Activated T-helper 1 cell treated with anti-CD3 and anti-CD28 coated beads, Interleukin-12 subunit alpha, Interleukin-12 subunit beta, Interleukin-2, Interleukin-4 antibody, amounts not matched to agents 30 ng/mL and 10 ng/mL and 1 ng/mL, durations not matched to agents 14 hours and 24 hours and 36 hours (primary cell): ENCODE measurements at places on chromosomes 3 and 15. TPM values are rescaled to one million over a fixed set of nuclear protein-coding genes. Genes with fewer than 3 reads are reported as not detected.

DNA sequence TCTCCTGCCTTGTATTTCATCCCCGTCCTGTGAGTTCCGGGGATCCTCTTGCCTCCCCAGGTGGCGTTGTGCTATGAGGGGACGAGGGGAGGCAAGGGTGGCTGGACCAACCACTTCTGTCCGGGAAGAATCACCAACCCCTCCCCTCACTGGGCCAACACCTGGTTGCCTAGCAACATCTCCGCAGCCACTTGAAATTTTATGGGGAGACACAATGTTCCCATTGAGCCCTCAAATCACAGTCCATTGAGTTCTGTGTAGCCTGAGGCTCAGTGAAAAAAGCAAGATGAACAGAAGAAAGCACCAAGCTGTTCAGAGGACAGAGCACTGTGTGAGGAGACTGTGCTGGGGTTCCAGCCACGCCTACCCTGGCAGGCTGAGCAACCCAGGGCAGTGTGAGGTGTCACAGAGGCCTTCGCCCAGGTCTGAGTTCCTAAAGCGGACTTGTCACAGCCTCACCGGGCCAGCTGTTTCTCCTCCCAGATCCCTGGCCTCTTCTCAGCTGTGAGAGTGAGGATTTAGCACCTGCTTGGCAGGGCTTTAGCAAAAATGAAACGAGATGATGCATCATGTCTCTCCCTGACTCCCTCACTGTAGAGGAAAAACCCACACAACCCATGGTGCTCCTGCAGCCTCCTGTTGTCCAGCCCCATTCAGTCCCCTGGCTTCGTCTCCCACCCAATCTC is 76.8 kb downstream of the ATP2B2 start:
- DNase-seq = no peak

DNA sequence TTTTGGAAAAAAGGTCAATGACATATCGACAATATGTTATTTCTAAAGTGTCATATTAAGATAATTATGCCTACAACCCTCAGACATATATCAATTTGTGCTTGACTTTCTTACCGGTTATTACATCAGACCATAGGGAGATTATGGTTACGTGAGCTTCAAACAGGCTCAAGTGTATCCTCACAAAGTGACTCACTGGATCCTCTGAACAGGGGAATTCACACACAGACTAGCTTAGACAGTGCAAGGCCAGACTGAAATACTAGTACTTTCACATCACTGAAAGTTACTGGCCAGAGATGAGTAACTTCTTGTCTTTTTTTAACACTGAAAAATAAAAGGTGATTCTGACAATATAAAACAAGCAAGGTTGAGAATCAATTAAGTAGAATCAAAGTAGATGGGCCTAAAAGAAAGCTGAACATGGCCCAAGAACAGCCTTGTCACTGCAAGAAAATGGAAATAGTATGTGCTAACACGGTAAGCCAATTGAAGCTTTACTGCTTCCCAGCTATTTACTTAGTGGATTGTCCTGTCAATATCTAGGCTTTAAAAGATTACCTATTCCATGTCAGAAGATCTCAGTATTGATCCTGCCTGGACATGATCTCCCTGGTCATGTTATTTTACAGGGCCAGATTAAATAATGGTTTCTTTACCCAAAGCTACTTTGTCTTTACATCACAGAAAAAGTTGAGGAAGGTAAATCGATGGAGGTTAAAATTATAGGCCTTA is 848.6 kb downstream of the ROBO1 start:
- no peak for DNase-seq

GRCh38 chr3:39712413-39713048 is 96.9 kb upstream of the MYRIP start:
- DNase-seq = no peak

DNA sequence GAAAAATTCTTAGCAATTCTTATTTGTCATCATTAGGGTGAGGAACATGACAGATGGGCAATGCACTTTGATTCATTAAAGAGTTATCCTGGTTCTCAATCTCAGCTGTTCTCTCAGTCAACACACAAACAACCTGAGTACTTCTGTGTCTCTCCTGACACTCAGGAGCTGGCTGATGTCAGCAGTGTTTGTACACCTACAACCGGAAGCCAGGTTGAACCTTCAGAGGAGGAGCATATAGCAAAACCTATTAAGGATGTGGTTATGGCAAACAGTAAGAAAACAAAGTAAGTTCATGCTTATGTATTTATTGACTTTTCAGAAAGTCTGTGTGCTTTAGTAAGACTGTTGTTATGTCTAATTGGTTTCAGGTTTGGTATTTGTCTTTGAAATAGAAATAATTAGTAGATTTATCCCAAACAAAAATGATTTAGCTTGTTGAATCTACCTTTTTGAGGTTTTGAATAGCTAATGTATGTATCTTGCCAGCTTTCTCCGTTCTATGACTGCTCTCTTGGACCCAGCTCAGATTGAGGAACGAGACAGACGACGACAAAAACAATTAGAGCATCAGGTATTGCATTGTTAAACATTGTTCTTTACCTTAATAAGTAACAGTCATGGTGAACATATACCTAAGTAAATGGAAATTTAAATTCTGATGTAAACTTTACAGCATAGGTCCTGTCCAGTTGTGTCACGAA is 36.6 kb downstream of the CCDC66 start:
- peak; percentile 32 for DNase-seq

SERPINI2 gene
- total RNA-seq = not detected in 2 replicates

VPS13C gene
- 50.4 and 52.7 TPM in 2 replicates for total RNA-seq
